Stimulated activated CD8-positive, alpha-beta memory T cell treated with anti-CD3 and anti-CD28 coated beads, Interleukin-15, amount 100 ng/mL, for 4 hours (primary cell): ENCODE measurements at places on chromosomes 7 and 10.

GRCh38 chr10:111732166-111732785, 451.3 kb downstream of the GPAM start:
- DNase-seq: no peak

DNA sequence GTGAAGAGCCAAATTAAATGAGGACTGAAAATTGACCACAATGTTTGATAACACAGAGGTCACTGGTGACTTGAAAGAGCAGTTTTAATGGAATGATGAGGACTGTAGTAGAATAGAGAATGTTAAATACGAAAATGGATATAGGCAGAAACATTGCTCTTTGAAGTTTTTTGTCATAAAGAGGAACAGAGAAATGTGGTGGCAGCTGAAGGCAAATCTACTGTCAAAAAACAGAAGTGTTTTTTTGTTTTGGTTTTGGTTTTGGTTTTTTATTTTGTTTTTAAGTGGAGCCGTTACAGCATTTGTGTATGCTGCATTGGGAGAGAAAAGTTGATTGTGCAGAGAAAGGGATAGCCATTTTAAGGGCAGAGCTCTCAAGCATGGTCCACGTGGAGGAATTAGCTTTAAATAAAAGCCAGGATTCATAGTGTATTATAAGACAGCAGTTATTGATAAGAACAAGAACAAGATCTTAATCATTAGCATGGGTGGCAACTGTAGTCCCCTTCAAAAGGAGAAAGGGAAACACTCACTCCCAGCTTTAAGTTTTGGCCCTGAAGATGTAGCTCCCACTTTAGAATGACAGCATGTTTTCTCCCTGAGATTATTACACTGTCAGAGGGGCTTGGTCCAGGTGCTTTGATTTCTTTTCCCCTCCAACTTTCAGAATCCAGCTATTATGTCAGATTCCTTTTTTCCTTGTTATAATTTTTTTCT, 156.7 kb upstream of the BET1 start:
- DNase-seq: no peak

GRCh38 chr10:92785118-92785517, 63.2 kb upstream of the EXOC6 start:
- no peak for DNase-seq

DNA sequence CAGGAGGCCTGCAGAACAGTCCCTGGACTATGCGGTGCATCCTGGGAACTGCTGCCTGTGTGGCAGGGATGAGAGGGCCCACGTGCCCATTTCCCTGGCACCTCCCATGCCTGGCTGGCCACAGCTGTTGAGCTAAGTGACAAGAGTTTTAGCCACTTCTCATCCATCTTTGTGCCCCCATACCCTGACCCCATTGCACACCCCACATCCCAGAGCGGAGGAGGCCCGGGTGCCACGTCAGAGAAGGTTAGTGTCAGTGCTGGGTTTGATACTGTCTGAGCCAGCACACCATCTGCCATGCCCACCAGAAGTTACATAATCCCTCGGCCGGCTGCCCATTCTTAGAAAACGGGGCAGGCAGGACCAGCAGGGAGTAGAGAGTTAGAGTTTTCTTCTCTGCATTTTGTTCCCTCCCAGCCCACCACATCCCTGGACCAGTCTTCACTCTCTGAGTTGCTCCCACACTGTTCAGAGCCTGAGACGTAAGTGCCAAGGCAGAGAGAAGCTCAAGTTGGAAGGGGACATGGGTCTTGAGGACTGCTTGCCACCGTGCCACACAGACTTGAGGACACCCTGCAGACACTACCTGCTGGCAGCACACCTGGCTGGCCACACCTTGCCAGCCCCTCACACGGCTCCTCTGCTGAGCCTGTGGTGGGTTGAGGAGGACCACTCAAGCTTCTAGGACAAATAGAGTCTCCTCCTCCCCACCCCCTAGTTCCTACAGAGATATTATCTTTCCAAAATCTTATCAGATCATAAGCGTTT, 13.1 kb downstream of the UNC5B start:
- DNase-seq: no peak

GRCh38 chr7:110891197-110891596, 199.7 kb upstream of the LRRN3 start:
- no peak for DNase-seq

GRCh38 chr10:1255118-1255517, 198.9 kb downstream of the WDR37 start:
- DNase-seq: no peak

- DNase-seq: no peak
Observed at GRCh38 chr10:43585981-43586729, 11.7 kb upstream of the ZNF239 start.

- no peak for DNase-seq
Observed at GRCh38 chr10:73159038-73159648, 8.7 kb downstream of the ECD start.

- no peak for DNase-seq
Observed at GRCh38 chr10:127993056-127993690, 86.3 kb downstream of the PTPRE start.

- no peak for DNase-seq
Observed at GRCh38 chr7:106065575-106066500, 46.3 kb downstream of the SYPL1 start.

GRCh38 chr10:6327961-6328698, 125.4 kb downstream of the PFKFB3 start:
- DNase-seq: no peak

DNA sequence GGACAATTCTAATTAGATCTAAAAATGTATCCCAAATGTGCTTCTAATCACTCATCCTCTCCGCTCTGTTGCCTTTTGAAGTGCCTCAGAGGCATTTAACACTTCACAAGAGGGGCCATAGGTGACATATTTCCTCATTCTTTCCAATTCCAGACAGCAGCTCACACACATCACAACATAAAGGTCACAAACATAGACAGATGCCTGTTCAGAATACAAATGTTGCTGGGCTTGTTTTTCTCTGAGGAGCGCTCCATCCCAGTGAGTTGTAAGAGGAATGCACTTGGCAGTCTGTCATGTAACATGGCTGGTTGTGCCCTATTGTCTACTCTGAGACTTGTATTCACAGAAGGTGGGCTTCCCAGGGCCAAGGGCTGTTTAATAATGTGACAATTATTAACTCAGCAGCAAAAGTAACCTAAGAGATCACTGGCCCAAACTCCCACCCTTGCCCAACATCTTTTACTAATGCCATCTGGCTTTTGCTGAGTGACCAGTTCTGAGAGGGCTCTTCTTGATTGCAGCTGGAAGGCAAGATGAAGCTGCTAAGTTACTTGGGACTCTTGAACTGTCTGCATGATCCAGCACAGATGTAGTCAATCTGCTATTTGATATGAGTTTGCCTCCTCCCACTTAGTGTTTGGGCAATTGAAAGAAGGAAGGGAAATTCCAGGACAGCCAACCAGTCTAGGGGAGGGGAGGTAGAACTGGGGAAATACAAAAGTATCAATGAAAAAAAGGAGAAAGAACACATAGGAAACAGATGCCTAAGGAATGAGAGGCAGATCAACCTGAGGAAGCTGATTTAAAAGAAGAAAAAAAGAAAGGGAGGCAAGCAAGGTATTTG, 13.6 kb downstream of the PON2 start:
- DNase-seq: no peak

DNA sequence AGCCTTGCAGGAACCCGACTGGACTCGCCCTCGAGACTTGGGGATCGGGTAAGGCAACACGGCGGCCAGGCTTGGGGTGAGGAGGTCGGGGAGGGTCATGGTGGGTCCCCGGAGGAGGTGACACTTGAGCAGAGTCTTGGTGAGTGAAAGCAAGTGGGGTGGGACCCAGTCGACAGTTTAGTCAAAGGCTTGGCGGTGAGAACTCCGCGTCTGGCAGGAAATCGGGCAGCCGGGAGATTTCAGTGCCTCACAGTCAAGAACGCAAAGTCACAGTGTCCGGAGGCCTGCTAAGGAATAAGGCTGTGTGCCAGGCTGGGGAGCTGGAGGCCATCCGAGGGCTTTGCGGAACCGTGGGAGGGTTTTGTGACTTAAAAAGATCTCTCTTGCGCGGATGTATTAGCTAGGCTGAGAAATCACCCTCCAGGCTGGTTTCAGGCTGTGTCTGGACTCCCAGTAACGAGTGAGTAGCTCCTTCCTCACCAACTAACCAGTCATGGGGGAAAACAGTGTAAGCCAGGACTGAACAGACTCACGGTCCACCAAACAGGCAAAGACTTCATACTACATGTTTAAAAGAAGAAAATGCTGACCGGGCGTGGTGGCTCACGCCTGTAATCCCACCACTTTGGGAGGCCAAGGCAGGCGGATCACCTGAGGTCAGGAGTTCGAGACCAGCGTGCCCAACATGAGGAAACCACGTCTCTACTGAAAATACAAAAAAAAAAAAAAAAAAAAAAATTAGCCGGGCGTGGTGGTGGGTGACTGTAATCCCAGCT, 613 bp downstream of the AP5Z1 start:
- DNase-seq: peak; percentile 13

- DNase-seq: no peak
Observed at GRCh38 chr7:117544061-117544460, 64.2 kb downstream of the CFTR start.
